ENCODE measurements at places on chromosomes 2 and 18.

DNA sequence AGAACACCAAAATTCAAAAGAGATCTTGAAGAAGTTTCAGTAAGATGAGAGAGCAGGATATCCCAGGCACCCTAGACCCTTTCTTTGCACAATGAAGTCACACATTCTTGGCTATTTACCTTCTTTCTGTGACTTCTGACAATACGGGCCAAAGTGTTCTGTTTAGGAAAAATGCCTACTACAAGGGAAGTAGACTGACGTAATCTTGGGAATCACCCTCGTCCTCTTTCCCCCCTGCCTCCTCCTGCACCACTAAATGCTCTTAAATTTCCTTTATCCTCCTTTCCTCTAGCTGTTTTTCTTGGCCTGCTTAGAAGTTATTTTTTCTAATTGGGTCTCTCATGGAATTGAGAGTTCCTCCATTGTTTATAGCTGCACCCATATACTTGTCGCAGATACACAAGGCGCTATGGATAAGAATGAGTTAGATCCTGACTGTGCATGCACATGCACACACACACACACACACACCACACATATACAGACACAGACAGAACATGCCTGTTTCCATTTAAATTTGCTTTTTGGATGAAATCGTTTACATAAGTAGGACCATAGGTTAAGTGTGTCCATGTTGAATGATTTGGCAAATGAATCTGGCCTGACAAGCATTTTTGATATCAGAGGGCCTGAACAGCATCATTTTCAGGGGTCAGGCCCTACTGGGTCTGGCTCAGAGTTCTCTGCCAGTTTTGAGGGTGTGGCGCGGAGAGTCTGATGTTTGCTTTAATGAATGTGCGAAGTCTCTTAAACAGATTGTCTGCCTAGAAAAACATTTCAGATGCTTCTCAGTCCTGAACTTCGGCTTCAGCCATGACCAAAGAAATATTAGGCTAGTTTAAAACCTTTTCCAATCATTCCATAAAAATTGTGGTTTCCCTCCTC lies 131.9 kb upstream of the NT5C1B start:
- DNase-seq, result no peak

DNA sequence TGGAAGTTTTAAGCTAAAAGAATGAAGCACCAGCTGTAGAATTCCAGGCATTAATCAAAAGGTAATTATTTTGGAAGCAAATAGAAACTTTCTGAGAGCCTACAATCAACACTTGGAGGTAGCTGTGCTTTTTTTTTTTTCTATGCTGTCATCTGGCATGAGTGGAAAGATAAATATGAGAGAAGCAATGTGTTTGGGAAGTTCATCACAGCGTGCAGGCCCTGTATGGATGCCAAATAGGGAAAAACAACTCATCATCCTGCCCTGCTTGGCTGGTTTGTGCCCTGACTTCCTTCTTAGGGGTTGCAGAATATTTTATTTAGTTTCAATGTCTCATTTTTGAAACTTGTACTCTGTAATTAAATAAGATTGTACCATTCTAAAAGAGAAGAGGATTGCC lies 437.4 kb downstream of the PIK3C3 start:
- no peak for DNase-seq

DNA sequence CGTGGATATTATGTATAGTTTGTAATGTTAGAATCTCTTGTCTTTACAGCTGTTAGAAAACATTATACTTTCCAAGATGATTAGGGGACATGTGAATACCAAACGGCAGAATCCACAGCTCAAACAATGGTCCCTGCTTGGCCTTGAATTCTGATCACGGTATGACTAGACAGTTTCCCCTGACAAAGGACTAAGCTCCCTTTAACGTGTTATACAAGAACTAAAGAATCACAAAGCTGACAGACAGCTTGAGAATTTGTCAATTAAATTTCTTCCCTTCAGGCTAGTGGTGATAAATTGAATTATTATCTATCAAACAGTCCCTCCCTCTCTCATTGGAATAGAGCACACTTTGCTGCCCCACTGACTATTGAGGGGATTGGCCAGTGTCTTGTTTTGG lies 359.2 kb upstream of the ID2 start:
- DNase-seq, result no peak

DNA sequence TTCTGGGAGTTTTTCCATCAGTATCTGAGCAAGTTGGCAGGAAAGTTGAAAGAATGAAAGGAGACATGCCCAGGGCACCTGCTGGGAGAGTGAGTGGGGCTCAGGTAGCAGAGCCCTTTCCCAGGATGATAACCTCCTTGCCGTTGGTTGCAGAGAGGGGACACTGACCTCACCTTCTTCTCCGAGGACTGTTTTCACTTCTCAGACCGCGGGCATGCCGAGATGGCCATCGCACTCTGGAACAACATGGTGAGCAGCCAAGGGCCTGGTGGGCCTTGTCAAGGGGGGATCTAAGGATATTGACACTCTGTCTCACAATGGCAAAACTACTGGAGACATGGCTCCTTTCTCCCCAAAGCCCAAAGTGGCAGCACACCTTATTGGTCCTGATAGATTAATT lies 118.8 kb upstream of the PPP1CB start:
- DNase-seq, result no peak

GRCh38 chr2:105183555-105184323 lies 57.8 kb upstream of the GPR45 start:
- no peak for DNase-seq

DNA sequence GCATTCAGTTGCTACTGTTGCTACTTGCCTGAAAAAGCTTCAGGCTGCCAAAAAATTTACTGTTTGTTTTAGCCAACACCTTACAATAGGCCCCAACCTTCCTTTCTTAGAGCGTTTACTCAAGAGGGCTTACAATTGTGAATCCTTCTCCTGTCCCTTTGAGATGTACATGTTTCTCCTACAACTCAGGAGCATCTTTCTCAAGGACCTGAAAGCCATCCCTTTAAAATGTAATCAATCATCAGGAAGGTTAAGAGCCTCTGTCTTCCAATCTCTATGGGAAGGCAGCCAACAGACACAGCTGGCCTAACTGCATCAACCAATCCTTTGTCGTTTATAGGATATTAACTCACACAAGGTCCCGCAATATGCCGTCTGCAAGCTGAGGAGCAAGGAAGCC lies 3.4 kb upstream of the IER3IP1 start:
- DNase-seq, result no peak

DNA sequence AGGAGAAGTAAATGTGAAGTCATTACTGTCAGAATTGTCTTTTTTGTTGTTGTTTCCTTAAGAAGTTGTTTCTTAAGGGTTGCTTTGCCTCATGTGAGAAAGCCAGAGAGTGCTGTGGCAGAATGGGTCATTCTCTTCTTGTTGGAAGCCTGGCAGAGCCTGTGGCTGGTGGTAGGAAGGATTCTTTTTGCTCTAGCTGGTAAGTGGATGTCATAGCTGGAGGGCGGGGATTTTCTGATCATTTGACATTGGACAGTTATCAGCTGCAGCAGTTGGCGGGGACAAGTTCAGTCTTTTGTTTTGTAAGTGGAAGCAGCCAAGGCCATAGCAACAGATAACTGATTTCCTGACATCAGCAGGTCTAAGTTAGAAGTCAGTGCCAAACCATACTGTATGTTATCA lies 5.5 kb upstream of the RMDN2 start:
- DNase-seq, result no peak

DNA sequence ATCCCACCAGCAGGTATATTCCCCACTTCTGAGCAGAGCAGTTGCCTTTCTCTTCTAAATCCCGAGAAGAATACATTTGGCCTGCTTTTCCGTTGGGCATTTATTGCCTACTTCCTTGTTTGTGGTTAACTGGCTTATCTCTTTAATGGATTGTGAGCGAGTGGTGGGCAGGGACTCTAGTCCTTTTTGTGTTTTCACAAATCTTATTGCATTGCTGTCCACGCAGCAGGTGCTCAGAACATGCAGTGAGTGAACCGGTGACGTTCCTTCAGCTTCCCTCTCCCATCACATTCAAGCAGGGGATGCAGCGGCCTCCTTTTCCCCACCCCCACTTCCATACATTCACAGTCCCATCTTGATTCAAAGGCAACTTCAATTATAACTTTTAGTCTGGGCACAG lies 28.9 kb upstream of the GAREM2 start:
- no peak for DNase-seq

Data from vagina (tissue), 2 donors.